CD4-positive, alpha-beta memory T cell (primary cell): ENCODE measurements at places on chromosomes 2 and 18.

GRCh38 chr2:214674278-214674677, 135.2 kb downstream of the BARD1 start:
- DNase-seq, result no peak

DNA sequence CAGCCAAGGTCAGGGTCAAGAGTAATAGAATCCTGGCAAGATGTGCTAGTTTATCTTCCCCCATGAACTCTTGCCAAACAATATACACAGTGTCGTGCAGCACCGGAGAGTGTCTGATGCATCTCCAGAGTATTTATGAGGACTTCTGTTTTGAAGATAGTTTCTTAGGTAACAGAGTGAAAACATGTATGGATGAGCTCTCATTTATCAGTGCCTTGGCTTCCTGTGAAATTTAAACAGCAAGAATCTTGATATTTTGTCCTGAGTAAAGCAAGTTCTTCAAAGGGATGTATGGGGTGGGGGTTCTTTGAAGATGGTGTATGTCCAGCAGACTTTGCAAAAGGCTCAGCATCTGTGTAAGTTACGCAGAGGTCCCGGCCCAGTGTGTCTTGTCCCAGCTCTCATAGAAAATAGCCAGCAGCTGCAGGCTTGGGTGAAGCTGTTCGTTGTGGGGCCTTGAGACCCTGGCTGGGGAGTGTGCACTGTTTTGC, 361.0 kb upstream of the NT5C1B start:
- no peak for DNase-seq

GRCh38 chr2:26633993-26634595, 7.1 kb downstream of the CIB4 start:
- DNase-seq, result no peak

DNA sequence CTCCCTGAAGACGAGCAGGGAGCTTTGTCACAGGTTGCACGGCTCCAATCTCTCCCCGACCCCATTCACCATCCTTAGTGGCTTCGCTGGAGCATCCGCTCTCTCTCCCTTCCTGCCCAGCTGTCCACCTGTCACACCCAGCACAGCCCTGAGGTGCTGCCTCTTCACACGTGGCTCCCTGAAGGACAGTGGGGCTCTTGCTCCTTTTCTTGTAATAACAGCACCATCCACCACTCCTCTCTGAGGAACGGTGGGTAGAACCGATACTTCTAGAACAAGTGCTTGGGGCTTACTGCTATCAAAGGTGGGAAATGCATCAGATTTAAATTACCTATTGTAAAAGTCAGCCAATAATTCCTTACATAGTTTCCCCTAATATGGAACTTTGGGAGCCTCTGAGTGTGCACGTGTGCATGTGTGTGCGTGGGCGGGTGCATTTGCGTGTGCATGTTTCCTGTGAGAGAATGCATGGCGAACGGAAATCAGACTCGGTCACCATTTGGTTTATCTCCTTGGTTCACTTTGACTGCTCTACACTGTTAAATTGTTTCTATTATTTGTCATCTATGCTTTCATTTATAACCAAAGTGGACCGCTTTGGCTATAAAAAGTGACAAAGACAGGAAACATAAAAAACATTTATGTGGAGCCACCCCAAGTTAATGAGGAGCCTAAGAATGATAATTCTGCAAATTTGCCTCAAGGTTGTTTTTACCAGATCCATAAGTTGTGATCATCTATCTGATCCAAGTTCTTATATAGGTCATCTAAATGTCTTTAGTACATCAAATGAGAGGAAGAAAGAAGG, 39.1 kb downstream of the KLHL29 start:
- DNase-seq, result no peak

GRCh38 chr2:71333619-71334018, 2.0 kb downstream of the ZNF638 start:
- DNase-seq, result no peak

- no peak for DNase-seq
Observed at GRCh38 chr18:34709750-34710441, at the start of gene DTNA. Gene DTNA, plus strand, starts transcription at chr18:34710298. Its CDS starts 45,679 bp downstream, at chr18:34755977.

DNA sequence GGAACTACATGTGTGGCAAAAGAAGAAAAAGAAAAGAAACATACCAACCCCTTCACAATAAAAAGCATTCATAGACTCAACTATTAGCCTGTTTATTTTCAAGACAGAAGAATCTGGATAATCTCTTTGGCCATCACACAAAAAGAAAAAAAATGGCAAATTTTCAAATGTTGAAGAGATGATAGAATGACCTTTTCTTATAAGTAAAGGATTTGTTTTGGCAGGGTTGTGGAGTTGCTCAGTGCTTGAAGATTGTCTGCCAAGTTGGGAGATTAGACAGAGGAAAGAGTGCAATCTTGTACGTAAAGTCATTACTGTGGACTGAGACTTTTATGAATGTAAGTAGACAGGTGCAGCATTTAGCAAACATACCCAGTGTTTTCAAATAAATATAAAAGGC, 18.5 kb upstream of the FAM171B start:
- DNase-seq, result no peak

DNA sequence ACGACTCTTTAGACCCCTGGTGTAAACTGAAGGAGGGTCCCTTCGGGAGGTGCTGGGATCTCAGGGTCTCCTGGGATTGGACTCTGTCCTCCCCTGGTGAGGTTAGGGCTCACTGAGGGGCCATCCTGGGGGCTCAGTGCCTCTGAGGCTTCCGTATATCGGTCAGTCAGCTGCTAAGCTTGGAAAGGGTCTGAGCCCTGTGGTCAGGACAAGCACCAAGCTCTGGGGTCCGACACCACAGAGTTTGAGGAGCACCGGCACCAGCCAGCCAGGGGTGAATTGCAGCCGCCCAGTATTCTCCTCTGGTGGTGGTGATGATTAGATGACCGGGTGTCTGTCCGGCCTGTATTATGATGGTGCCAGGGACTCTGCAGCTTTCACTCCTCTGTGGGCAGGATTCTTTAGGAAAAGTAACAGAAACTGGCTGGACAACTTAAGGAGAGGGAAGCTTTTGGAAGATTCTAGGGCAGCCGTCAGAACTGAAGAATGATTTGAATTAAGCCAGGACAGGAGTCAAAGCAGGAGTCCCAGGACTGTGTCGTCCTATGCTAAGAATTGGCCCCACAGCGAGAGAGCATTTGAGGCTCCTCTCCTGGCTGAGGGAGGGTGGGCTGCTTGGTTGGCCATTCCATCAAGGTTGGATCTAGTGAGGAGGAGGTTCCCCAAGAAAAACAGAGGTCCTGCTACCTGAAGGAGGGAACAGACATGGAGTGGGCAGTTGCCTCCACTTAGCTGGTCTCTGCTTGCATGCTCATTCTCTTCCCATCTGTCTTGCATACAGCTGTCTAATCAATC, 158.6 kb upstream of the HS6ST1 start:
- no peak for DNase-seq

DNA sequence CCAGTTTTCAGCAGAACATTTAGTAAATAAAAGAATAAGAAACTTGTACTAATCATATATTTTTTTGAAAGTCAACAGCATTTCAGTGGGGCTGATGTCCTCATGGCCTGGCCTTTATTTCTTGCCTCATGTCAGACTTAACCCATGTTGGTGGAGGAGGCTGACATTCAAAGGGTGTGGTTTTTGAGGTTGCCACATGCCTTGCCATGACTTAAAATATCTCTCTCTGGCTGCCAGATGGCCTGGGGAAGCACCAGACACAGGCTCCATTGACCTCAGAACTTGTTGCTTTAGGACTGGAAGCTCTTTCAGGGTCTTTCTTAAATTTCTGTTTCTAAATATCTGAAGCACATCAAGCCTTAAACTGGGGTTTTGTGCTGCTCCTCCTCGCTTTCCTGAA, 32.5 kb upstream of the CD28 start:
- peak; percentile 16 for DNase-seq

DNA sequence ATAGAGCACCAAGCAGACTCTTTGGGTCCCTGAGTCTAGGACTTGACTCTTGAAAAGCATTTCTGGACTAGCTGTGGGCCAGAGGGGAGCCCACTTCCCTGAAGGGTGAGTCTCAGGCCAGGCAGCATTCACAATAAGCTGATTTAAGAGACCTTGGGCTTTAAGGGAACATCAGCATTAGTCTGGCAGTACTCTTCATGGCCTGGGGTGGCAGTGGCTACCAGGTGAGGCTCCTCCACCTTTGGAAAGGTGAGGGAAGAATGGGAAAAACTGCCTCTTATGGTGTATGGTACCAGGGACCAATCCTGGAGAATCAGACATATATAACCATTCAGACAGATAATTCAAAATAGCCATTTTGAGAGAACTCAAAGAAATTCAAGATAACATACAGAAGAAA, 599.9 kb upstream of the POU3F3 start:
- DNase-seq, result no peak

GRCh38 chr2:195520671-195521155, 136.3 kb upstream of the SLC39A10 start:
- DNase-seq, result no peak

GRCh38 chr2:11554399-11554716, 20.5 kb downstream of the GREB1 start:
- DNase-seq, result no peak

DNA sequence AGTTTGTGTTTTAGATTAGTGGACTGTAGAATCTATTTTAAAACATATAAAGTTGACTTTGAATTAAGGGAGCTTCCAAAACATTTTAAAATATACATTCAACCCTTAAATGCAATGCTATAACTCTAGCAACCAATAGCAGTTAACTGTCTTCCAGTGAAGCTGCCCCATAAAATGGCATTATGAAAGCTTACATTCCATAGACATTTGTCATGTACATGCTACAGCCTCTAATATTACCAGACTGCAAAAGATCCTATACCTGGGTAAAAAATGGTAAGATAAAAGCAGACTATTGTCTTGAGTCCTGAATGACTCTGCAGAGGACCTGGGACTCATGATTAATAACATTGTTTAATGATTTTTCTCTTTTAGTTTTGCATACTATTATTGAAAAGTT, 489.4 kb downstream of the LRP1B start:
- DNase-seq, result no peak
